ENCODE measurements at places on chromosomes 3 and 15.

DNA sequence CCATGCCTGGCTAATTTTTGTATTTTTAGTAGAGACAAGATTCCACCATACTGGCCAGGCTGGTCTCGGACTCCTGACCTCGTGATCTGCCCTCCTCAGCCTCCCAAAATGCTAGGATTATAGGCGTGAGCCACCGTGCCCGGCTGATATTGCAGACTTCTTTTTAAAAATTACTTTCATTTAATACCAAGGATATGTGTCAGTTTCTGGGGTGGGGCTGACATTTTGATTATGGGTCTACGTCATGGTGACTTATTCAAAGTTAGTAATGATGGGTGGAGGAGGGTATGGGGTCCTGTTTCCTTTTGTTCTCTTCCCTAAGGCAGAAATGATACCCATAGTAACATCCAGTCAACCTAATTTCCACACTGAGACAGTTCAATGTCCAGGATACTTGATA, 34.7 kb downstream of the GBE1 start:
- DNase-seq = no peak

DNA sequence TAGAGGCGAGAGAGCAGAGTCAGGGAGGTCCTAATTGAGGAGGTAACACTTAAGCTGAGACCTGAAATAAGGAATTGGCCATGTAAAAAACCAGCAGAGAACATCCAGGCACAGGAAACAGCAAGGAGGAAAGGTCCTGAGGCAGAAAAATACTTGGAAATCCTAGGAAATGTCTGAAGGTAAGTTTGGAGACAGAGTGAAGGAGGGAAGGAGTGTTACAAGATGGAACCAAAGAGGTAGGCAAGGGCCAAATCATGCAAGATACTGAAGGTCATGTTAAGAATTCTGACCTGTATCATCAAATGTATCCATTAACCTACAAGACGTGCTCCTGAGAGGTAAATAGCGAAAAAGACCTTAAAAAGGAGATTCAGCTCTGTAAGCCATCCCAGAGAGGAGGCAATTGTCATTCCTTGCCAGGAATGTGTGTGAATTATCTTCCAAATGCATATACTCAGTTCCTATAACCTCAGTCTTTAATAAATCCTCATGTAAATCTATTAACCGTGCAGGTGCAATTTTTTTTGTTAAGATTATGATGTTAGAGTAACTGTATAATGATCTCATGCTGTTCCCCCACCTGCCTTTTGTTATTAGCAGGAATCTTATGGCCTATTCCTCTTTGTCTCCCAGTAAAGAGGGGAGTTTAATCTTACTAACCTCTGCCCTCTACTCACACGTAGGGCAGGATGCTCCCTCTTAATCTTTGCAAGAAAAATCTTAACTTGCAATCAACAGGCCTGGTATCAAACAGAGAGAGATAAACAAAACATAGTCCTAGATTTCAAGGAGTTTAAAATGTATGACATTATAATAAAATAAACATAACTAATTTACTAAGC, 166.9 kb downstream of the ULK4 start:
- no peak for DNase-seq

DNA sequence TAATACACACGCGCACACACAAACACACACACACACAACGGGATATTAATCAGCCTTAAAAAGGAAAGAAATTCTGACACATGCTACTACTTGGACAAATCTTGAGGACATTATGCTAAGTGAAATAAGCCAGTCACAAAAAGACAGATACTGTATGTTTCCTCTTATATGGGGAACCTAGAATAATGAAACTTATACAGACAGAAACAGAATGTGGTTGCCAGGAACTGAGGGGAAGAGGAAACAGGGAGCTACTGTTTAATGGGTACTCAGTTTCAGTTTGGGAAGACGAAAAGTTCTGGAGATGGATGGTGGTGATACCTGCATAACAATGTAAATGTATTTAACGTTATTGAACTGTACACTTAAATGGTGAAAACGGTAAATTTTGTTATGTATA, 20.2 kb downstream of the ICE2 start:
- DNase-seq = no peak

DNA sequence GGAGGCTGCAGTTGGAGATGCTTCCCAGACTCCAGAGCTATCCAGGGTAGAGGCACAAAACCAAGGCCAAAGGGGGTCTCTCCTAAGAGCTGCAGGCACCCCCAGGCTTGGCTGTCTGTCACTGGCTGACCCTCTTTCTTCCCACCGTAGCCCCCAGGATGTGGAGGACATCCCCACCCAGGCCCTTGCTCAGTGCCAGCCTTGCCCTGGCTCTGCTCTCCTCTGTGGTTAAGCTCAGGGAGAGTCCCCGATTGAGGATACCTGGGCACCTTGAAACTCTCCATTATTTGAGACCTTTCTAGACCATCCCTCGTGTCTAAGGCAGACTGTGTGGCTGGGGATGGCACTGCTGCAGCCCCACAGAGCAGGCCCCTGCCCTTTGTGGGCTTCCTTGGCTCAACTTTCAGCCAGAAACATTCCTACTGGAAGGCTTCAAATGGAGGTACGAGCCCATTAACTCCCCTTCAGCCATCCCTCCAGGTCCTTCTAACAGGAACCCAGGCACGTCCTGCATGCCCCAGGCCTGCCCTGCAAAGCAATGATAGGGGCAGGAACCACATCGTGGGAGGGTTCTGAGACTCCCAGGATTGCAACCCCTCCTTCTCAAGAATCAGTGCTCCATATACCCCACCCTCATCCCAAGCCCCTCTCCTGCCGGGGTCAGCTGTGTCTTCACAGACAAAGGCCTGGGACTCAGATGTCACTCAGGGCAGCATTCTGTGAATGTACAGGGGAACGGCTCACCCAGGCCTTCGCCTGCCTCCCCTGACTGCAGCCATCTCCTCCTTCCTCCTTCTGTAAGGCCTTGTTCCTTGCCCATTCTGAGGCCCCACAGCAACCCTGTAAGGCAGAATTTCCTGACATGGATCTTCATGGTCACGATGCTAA, 102.9 kb upstream of the ABHD17C start:
- DNase-seq = no peak

GRCh38 chr15:76912430-76912829, 7.3 kb upstream of the SCAPER start:
- DNase-seq = no peak

DNA sequence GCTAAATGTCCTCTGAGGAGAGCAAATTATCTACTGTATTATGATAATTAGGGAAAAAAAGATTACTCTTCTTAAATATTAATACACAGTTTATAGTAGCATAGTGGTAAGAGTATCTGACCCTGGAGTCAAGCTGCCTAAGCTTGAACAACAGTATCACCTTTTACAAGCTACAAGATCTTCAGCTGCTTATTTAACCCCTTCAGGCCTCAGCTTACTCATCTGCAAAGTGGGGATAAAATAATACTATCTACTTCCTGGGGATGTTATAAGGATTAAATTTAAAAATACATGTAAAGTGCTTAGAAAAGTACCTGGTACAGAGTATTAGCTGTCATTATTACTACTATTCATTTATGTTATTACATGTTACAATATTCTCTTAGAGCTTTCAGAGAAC, 42.0 kb downstream of the SUMF1 start:
- no peak for DNase-seq

DNA sequence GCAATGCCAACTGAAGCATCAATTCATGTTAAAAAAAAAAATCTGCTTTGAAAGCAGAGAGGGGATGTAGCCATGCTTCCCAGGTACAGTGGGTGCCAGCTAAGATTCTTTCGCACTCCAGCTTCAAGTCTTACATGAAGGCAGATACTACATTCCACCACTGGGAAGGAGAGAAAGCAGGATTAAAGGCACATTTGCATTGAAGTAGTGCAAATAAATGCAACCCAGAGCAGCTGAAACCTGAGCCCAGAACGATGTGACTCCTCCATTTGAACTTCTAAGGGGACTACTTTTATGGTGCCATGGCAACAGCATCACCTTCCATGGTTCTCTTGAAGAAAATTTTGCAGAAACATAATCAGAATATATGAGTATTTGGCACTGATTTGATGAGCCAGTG, 19.1 kb upstream of the GJD2 start:
- DNase-seq = no peak

GRCh38 chr3:194321693-194322640, 29.2 kb downstream of the CPN2 start:
- no peak for DNase-seq

GRCh38 chr15:68821841-68822381, 1.2 kb upstream of the ANP32A start:
- no peak for DNase-seq

GRCh38 chr15:57849317-57849716, 142.8 kb downstream of the POLR2M start:
- no peak for DNase-seq

GRCh38 chr3:89025185-89025584, 82.2 kb upstream of the EPHA3 start:
- no peak for DNase-seq

- no peak for DNase-seq
Observed at GRCh38 chr15:23457890-23458289, 10.8 kb upstream of the GOLGA6L2 start.

DNA sequence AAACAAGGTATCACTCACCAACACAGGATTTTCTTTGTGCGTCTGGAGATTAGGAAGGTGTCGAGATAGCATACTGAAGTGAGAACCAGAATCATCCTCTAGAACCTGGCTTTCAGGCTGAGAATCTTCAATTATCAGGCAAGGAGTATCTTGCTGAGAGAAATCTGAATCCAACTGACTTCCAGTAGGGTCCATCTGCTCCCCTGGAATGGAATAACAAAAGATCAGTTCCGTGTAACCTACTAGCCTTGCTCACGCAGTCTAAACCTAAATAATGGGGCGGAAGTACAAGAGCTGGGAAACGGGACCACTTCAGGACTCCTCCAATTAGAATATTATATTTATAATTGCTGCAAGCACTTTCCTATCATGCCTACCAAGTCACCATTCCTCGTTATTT, 690 bp downstream of the TP53BP1 start:
- no peak for DNase-seq

- no peak for DNase-seq
Observed at GRCh38 chr15:20349774-20350498, 191.7 kb downstream of the GOLGA6L6 start.

GRCh38 chr3:125357032-125357658, 18.0 kb downstream of the ZNF148 start:
- no peak for DNase-seq

DNA sequence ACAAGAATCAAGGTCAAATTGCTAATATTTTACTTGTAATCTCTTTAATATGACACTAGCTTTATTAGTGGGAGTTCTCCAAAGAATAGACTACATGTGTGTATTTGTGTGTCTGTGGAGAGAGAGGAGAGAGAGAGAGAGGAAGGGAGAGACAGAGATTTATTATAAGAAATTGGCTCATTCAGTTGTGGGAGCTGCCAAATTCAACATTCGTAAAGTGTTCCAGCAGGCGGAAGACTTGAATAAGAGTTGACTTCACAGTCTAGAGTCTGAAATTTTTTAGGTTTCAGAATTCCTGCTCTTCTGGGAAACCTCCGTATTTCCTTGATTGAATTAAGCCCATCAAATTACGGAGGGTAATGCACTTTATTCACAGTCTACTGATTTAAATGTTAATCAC, 4.7 kb upstream of the CLDN1 start:
- DNase-seq = no peak

GRCh38 chr3:58609990-58610389, 32.8 kb upstream of the FAM107A start:
- no peak for DNase-seq

DNA sequence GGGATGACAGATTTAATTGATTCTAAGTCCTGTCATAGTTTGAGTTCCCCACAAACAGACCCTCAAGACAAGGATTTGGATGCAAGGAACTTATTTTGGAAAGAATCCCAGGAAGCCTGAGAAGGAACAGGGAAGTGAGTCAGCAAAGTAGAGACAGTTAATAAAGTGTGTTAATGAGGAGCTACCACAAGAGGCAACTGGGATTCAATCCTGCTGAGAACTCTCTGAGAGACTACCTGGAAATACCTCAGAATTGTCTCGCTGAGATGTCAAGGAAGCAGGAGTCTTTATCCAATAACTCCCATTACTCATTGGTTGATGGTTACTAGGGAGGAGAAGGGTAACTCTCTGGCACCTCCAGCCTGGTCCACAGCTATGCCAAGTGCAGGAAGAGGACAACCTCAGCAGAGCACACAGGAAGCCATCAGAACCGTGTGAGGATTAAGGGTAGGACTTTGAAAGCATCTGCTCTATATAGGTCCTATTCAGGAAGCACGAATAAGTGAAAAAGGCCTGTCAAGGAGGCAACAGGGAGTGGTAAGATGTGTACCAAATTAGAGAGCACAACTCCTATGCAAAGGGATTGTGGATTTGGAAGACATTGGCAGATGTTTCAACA, 311.1 kb upstream of the KCNH8 start:
- no peak for DNase-seq

- DNase-seq = no peak
Observed at GRCh38 chr3:64067506-64068346, 44.4 kb upstream of the PSMD6 start.

GRCh38 chr3:147305533-147306250, 100.7 kb downstream of the ZIC4 start:
- DNase-seq = no peak

GRCh38 chr3:171944118-171945016, 95.0 kb upstream of the FNDC3B start:
- DNase-seq = no peak

GRCh38 chr3:76203578-76203977, 418.2 kb upstream of the ZNF717 start:
- DNase-seq = no peak

- no peak for DNase-seq
Observed at GRCh38 chr3:135452881-135453280, 512.6 kb upstream of the PPP2R3A start.

- no peak for DNase-seq
Observed at GRCh38 chr3:9229325-9229724, 20.1 kb downstream of the SRGAP3 start.

GRCh38 chr3:62462788-62463187, 89.4 kb upstream of the FEZF2 start:
- DNase-seq = no peak

- no peak for DNase-seq
Observed at GRCh38 chr3:119206611-119207511, 33.5 kb downstream of the UPK1B start.

GRCh38 chr3:114418724-114419543, 125.1 kb downstream of the TIGIT start:
- DNase-seq = no peak

DNA sequence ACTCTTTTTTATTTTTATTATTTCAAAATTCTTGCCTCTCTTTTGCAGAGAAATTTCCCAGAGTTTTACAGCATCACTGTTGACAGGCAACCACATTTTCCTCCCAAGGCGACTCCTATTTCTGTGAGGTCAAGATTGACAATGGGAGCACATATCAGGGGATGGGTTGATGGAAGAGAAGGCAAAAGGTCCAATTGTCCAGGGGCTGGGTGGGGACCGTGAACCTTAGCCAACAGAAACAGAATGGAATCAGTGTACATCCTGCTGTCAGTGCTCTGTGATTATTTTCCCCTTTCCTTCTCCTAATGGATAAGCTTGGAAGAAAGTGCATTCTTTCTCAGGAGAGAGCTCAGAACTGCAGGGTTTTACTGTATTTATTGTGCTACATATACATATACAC, 42.4 kb downstream of the CNTN6 start:
- DNase-seq = no peak

Data from progenitor cell of endocrine pancreas (in vitro differentiated cells).